Daoy (cell line): ENCODE measurements at places on chromosomes 11 and 22.

- peak; percentile 1 for DNase-seq
Observed at GRCh38 chr11:56700242-56700913, 1.5 kb downstream of the OR9G1 start.

- no peak for DNase-seq
Observed at GRCh38 chr22:38295863-38296262, 21.4 kb downstream of the CSNK1E start.

DNA sequence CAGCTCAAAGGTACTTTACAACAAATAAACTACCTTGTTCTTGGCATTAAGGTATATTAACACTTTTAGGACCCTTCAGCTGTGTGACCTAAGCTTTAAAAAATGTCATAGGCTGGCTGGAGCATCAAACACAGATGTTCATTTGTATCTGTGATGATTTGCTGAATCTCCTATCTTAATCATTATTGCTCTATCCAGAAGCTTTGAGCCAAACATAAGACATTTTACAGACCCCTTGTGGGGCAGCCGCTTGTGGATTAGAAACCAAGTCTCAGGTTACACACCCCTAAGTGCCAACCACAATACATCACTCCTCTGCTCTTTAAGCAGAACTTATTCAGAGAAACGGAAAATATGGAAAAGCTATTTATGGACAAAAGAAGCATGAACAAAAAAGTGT lies 394.2 kb upstream of the CCDC90B start:
- DNase-seq: no peak

DNA sequence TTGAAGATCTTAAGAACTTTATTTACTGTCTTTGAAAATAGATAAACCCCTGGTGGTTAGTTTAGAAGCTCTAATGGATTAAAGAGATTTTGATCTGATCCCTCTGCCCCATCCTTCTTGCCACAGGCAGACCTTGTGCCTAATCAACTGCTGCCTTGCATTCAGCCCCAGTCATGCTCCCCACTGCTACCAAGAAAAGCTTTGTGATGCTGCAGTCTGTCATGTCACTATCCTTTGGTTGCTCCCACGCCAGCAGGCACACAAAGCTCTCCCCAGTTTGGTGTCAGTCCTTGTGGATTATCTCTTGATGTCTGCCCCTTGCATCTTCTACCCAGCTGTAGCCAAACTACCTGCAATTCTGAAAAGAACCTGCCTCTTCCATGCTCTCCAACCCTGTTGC lies 112.2 kb downstream of the MTNR1B start:
- DNase-seq: no peak

DNA sequence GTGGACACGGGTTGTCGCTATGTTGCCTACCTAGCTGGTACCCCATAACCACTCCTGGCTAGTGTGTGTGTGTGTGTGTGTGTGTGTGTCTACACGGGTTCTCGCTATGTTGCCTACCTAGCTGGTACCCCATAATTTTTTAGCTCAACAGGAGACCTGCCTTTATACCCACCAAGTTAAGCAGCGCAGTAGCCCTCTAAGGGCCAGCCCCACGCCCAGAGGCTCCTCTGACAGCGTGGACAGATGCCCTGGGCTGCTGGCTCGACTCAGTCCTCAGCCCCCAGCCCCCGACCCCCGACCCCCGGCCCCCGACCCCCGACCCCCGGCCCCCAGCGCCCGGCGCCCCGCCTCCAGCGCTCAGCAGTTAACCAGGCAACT lies 351 bp upstream of the AKIP1 start:
- no peak for DNase-seq

DNA sequence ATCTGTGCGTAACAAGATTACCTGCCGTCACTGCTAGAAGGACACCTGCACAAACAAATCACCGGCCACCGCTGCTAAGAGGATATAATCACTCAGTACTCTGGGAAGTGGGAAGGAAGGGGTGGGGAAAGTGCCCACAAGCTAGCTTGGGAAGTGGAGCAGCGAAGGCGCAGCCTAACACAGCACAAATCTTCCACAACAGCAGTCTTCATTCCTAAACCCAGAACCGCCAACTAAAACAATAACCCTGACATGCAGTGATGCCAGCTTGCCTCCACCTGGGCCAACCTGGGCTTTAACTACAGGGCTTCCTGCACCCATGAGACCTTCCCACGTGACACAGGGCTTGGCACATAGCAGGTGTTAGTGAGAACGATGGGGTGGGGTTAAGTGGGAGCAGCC lies 5.1 kb downstream of the DGCR2 start:
- DNase-seq: no peak

DNA sequence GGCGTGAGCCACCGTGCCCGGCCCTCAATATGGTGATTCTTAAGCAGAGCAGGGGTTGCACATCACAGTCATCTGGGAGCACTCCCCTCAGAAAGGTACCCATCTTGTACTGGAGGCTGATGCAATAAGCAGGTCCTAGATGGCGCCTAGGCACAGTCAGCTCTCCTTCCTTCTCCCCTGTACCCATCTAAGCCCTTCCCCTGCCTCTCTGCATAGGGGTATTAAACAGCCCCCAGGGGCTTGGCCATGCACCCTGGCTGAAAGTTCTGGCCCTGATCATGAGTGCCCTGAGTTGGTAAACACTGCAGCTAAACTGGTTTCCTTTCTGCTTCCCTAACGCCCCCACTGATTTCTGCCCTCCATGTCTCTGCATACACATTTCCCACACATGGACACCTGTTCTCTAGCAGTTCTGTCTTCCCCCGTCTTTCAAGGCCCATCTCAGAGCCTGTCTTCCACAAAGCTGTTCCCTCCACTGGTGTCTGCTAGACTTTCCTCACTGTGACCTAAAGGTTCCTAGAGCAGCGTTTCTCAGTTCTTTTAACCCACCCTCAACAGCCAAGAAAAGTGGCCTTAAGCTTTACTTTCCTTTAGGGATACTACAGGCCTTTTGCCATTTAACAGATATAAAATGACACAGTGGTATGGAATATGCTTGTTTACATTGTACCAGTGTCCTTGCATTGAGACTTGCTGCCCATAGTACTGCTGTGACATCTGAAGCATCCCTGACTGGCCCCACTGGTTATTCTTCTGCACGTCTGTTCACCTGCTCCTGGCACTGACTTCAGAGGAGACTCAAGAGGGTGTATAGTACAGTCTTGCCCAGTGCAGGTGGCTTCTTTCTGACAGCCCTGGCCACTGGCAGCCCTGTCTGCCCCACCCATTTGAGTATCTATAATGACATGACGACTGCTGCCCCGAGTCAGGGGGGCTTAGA lies 15.6 kb downstream of the UBE2L3 start:
- DNase-seq: no peak

DNA sequence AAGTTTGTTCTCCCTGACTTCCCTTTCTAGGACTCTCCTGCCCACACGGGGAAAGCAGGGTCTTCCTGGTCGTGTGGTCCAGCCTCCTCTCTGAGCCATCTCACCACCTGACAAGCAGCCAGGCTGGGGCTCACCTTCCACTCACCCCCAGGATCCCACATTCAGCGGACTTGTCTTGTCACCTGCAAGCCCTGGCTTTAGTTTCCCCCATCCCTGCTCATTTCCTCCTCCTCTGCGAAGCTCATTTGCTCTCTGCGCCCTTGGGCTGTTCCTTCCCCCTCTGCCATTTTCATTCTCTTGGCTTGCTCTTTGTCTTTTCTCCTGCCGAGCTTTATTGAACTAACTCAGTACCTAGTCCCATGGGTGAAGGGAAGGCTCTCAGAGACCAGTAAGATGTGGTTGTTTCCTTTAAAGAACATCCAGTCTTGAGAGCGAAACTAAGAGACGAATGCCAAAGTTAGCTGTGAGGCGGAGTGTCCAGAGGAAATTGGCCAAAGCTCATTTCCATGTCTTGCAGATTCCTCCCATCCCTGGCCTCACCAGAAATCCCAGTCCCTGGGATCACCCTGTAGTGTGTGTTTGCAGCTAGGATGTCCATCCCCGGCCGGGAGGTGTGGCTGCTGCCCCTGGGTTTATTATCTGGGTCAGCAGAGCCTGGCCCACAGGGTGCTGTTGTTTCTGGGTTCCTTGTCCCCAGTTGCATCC lies 2.0 kb downstream of the ST14 start:
- DNase-seq: no peak

DNA sequence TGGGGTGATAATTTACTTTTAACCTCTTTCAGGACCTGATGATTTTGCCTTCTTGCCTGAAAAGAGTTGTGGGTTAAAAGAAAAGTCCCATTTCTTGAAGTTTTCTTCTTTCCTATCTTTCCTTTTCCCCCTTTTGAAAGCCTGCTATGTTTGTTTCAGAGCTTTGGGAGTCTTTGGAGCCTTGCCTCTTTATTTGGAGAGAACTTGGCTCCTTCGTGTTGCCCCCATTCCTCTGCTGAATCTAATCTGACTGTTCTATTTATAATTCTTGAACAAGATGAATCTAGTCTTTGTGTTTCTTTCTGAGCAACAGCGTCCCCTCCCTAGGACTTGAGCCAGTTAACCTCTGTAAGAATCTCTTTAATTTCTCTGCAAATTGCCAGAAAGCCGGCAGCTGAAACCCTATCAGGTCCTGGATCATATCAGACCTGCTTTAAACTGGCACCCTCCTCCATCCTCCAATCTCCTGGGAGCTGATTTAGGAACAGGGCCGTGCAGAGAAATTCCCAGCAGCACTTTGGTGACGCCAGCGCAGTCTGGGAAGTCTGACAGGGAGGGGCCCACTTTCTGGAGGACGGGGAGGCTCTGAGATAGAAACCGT lies 289.1 kb upstream of the SORL1-AS1 start:
- DNase-seq: no peak

GRCh38 chr11:112634551-112634950 lies 326.7 kb upstream of the NCAM1 start:
- DNase-seq: no peak

- DNase-seq: no peak
Observed at GRCh38 chr22:42692239-42693054, 28.2 kb downstream of the A4GALT start.

DNA sequence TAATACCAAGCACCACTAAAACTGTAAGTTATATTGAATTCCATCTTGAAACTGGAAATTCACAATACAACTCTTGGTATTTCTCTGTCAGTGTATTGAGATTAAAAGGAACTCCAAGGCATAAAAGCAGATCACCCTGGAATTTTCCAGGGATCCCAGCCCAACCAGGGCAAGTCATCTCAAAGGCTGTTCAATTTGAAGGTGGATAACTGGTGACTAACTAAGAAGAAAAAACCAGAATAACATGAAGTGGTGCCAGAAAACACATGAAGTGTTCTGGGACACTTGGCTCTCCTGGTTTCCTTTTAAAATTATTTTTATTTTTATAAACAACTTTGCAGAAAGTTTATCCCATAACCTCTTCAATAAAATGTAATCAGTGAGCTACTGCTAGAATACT lies 7.8 kb upstream of the BMAL1 start:
- DNase-seq: peak; percentile 23

DNA sequence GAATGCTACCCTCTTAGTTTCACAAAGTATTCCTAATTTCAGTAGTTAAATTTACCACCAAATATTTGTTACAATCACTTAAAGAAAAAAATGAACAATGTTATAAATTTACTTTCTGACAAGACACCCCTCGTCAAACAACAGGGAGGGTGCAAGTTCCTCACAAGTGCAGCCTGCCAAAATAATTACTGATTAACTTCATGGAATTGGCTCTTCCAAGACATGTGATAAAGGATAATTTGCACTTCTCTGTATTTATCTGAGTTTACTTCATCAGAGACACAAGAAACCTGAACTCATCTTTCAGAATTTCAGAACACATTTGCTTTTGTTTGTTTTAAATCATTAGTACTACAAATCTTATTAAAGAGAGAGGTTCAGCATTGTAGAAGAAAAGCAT lies 66.5 kb downstream of the LARGE2 start:
- DNase-seq: no peak

- DNase-seq: peak; percentile 21
Observed at GRCh38 chr11:33773404-33773986, 825 bp downstream of the FBXO3 start.

DNA sequence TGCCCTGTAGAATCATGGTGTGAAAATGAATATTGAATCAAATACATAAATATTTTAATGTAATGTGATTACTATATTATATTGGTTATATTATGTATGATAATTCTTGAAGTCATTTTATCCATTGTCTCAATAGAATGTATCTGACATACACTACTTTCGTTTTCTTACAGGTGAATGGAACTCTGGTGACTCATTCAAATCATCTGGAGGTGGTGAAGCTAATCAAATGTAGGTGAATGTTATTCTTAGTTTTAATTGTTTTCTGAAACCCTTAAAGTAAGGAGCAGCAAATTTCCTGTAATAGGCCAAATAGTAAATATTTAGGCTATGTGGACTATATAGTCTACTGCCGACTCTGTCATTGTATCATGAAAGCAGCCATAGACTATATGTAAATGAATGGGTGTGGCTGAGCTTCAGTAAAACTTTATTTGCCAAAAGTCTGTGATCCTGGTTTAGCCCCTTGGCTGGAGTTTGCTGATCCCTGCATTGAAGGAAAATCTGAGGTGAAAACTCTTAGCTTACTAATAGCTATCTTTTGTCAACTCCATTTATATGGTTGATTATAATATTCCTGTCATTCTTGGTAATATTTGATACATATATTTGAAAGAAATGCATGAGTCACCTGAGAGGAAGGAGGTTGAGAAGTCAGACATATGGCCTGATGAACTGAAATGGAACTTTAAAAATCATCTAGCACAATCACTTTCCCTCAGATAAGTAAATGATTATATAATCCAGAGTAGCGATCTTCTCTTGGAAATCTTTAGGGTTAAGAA lies 87.2 kb upstream of the GRIK4 start:
- no peak for DNase-seq

GRCh38 chr11:63574856-63575602 lies 11.8 kb upstream of the PLAAT2 start:
- DNase-seq: peak; percentile 18

GRCh38 chr11:11793073-11793472 lies 48.7 kb upstream of the USP47 start:
- no peak for DNase-seq

DNA sequence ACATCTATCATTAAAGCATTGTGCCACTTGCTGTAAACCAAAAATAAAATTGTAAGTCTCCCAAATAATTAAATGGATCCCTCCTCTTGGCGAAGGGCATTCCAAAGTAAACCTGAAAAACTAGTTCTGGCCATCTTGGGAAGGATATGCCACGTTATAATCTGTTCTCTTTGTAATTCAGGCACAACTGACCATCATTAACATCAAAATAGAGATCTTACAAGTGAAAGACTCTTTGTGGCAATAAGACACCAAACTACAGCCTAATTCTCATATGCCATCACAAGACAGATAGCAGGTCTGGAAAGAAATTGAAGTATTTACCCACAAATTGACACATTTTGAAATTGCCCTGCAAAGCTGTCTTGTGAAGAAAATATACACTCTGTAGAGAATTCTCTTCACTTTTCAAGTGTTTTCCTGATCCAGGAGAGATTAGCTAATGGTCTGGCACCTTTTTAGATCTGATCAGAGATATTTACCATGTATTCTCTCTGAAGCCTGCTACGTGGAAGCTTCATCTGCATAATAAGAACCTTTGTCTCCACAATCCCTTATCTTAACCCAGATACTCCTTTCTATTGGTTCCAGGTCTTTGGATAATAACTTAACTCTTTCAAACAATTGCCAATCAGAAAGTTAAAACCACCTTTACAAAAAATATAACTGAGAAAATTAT lies 630.4 kb upstream of the CCDC179 start:
- DNase-seq: no peak
